ENCODE measurements at places on chromosomes 2 and 18.

- no peak for DNase-seq
These were observed 327.4 kb downstream of the RND3 start for GRCh38 chr2:150160058-150160457.

DNA sequence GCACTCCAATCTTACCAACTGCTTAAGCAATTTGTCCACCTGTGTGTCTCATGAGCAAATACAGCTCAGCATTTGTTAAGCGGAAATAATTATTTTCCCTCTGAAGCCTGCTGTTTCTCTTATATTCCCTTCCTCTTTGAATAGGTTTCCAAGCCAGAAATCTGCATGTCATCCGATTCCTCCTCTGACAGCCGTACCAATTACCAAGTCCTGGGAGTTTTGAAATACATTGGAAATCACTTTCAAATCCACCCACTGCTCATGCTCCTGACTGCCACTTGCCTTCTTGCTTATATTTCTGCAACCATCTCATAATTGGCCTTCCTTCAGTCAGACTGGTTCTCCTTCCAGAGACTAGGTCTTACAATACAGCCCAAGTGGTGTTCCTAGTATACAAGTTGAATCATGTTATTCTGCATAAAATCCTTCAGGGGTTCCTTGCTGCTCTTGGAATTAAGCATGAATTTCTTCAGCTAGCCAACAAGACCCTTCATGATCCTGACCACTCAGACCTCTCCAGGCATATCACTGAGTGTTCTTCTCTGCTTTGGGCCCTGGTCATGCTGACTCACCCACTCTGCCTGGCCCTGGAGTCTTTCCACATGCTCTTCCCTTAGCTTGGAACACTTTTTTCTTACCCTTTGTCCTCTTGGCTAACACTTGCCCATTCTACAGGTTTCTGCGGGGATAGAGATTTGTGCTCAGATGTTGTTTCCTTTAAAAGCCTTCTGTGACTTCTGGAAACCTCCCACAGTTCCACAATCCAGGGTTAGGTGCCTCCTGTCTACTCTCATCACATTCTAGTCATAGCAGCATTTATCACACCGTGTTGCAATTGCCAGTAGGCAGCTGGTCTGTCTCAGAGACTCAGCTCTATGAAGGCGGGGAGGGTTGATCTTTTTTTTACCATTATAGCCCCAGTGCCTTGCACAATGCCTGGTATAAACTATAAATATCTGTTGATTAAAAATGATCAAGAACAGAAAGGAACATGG, 157.6 kb downstream of the ARL6IP6 start:
- DNase-seq = no peak

DNA sequence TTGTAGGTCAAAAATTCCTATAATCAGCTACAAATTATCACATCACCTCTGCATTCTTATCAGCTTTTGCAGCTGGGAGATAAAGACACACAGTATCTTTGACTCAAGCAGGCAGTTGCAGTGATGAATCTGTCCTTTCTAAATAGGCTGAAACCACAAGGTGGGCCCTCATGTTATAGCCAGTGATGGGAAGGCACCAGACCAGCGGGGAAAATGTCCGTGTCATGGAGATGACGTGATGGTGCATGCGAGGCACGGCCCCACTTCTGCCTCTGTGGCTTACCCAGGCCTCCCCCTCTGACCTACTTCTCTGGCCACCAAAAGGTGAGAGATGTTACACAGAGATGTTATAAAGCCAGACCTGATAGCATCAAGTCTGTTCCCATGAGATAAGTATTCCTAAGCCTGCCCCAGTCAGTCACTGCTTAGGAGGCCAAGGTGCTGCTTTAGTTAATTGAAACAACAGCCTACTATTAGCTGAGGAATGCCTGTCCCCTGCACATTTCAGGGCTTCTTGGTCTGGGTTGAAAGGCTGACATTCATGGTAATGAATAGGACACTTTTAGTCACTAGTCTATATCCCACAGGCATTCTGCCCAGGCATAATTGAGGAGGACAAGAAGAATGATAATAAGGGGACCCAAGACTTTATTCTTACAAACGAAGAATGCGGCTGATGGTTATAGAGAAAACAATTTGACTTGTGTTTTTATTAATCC, 327.9 kb downstream of the LPIN1 start:
- DNase-seq = no peak

DNA sequence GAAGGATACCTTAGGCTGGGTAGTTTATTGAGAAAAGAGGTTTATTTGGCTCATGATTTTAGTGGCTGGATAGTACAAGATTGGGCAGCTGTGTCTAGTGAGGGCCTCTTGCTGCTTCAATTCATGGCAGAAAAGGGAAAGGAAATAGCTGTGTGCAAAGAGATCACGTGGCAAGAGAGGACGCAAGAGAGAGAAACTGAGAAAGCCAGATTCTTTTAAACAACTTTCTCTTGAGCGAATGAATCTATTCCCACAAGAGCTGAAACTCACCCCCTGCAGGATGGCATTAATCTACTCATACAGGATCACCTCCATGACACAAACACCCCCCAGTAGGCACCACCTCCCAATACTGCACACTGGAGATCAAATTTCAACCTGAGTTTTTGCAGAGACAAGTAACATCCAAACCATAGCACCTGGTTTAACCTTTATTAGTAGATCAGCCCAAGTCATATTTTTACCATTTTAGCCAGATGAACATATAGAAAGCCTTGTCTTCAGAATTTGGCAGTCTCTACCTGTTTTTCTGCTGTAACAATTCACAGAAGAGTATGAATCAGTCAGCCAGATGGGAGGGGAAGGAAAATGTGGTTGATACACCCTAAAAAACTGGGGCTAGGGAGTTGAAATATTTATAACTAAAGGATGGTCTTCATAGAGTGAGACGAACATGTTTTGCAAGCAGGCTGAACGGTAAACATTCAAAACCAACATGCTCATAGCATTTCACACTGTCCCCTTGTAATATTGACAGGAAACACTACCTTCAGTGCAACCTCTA, 73.9 kb upstream of the NCKAP5 start:
- DNase-seq = no peak

DNA sequence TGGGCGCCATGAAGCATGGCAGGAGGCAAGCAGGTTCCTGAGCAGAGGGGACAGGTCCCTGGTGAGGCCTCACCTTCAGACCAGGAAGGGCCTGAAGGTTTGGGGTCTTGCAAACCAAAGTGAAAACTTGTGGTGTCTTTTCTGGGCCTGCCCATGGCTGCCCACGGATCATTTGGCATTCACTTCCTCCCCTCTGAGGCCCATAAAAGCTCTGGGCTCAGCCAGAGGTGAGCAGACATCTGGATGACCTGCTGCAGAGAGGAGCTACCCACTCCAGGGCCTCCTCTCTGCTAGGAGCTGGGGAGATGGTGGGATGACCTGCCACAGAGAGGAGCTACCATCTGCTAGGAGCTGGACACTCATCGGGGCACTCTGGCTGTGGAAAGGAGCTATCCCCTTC, 112.9 kb upstream of the TMEM18 start:
- no peak for DNase-seq

GRCh38 chr2:50781646-50782045, 250.3 kb downstream of the NRXN1 start:
- DNase-seq = no peak

DNA sequence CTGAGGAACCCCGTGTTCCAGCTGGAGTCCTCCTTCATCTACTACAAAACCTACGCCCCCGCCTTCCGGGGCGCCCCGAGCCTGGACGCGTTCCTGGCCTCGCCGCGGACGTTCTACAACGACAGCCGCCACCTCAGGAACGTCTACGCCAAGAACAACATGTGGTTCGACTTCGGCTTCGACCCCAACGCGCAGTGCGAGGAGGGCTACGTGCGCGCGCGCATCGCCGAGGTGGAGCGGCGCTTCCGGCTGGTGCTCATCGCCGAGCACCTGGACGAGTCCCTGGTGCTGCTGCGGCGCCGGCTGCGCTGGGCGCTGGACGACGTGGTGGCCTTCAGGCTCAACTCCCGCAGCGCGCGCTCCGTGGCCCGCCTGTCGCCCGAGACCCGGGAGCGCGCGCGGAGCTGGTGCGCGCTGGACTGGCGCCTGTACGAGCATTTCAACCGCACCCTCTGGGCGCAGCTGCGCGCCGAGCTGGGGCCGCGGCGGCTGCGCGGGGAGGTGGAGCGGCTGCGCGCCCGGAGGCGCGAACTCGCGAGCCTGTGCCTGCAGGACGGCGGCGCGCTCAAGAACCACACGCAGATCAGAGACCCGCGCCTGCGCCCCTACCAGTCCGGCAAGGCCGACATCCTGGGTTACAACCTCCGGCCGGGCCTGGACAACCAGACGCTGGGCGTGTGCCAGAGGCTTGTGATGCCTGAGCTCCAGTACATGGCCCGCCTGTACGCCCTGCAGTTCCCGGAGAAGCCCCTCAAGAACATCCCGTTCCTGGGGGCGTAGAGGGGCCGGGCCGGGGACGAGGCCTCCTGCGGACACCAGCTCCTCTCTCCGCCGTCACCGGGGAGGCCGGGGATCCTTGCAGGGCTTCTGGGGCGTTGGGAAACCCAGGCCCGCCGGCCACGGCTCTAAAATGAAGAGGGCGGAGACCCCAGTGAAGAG, 5.3 kb upstream of the NEU4 start:
- peak; percentile 33 for DNase-seq

GRCh38 chr18:28124131-28125029, 52.5 kb downstream of the CDH2 start:
- no peak for DNase-seq

DNA sequence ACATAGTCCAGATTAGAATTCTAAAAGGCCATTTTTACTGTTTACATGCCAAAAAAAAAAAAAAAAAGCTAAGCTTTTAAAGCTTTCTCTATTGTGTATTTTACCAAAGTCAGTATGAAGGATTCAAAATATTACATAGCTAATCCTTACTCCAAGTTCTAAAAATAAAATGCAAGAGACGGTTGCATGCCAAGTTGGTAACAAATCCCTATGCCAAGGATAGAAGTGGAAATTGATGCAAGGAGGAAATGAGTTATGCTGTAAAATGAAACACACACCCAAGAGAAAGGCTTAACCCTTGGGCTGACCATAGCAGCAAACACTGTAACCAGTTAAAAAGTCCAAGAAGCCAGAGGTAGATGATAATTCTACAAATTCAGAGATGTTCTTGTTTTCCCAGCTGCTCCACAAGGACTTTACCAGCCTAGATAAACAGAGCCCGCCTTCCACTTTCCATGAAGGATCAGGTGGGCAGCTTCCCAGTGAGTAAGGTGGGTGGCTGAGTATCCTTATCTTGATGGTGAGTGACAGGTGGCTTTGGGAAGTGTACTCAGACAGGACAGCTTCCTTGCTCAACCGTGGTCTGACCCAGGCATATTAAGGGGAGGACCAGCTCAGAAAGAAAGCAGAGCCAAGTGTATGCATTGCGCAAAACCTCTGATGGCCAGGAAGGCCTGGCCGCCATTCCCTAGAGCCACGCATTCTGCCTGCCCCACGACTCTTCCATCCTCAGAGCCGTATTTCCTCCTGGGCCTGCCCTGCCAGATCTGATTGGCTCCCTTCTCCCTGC, 34.4 kb downstream of the ATP8B1 start:
- no peak for DNase-seq

- DNase-seq = no peak
These were observed 27.5 kb downstream of the PMAIP1 start for GRCh38 chr18:59927246-59927825.

- no peak for DNase-seq
These were observed 193.5 kb upstream of the CHST9 start for GRCh38 chr18:27378431-27379095.

DNA sequence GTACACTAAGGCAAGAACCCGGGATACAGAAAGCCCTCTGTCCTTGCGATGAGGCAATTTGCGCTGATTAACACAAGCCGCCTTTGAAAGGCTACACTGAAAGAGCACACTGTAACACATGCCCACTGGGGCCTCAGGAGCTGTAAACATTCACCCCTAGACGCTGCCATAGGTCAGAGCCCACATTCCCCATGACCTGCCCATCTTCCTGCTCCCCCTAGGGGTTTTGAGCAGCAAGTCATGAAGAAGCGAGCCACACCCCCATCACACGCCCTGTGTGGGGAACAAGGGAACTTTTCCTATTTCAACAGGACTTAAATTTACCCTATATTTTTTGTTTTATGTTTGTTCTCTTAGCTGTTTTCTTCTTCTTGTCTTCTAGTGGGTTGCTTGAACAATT, 47.8 kb upstream of the SLC4A10 start:
- DNase-seq = no peak

GRCh38 chr18:34909637-34910364, 131.4 kb upstream of the MAPRE2 start:
- no peak for DNase-seq

DNA sequence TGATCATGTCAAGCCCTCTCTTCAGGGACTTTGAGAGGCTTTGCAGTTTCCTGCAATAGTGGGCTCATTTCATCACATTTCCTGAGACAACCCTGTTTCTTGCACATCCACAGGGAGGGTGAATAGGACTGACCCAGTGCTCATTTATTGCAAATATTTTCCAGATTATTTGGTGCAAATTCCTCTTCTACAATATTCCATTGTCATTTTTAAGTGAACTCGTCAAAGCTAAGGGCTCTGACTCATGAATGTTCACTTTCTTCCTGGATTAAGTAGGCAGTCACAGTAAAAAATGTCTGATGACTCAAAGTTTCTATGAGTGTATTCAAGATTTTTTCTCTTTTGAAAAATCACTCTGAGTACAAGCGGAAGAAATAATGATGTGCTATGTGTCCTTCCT, 225.5 kb upstream of the GALNT5 start:
- DNase-seq = no peak

GRCh38 chr2:11615209-11615608, 54.8 kb downstream of the NTSR2 start:
- DNase-seq = no peak

GRCh38 chr2:120798567-120799247, 63.0 kb downstream of the GLI2 start:
- no peak for DNase-seq

- DNase-seq = no peak
These were observed 235.0 kb downstream of the PMAIP1 start for GRCh38 chr18:60134806-60135205.

DNA sequence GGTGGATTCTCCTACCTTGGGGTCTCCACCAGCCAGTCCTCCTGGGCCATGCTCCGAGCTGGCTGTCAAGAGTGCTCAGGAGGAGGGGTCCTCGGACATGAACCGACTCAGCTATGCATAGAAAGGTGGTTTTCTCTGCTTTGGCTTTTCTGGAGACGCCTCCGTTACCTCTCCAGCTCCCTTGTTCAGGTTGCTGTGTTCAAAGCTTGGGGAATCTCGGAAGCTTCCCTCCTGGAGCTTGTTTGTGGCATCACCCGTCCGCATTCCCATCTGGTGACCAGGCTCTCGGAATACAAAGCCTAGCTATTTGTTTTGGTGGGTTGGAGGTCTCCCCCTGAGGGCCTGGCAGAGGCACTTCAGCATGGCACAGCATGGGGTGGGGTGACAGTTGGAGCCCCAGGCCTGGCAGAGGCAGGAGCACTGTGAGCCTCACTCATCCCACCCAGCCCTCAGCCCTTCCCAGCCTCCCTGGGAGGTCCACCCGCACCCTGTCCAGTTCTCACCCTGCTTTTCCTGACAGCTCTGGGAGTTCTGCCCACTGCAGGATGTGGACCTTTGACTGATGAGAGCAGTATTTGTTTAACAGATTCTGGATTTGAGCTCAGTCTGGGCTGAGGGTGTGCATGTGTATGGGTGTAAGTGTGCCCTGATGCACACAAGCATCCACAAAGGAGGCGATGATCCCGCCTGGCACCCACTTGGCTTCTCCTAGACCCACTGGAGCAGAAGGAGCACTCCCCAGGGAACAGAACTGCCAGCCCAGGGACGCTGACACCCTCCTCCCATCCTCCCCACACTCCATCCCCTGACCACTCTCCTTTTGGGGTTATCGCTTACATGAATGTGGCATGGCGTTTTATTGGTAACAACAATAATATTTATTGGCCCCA, 107.3 kb upstream of the HS6ST1 start:
- no peak for DNase-seq
